ENCODE measurements at places on chromosomes 7 and 10.

DNA sequence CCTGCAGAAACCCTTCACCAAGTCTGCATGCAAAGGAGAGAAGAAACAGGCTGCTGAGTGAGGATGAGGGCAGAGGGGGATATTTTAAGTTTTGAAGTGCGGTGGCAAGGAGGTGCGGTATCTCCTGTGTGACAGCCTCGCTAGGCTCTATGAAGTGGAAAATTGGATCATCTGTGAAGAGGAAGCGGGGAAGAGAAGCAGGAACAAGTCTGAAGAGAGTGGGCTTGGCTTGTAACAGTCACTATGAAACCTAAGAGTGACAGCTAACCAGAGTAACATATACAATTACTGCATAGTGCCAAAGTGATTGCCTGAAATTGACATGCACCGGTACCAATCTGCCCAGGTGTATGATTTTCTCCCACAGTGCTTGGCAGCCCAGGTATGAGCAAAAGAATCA is 287.5 kb upstream of the KLF14 start:
- no peak for DNase-seq

GRCh38 chr10:7410862-7411670 is at the start of gene SFMBT2:
SFMBT2 (minus strand) TSS chr10:7411034; CDS start chr10:7381898, 29,136 bp downstream.
- DNase-seq: peak; percentile 58

DNA sequence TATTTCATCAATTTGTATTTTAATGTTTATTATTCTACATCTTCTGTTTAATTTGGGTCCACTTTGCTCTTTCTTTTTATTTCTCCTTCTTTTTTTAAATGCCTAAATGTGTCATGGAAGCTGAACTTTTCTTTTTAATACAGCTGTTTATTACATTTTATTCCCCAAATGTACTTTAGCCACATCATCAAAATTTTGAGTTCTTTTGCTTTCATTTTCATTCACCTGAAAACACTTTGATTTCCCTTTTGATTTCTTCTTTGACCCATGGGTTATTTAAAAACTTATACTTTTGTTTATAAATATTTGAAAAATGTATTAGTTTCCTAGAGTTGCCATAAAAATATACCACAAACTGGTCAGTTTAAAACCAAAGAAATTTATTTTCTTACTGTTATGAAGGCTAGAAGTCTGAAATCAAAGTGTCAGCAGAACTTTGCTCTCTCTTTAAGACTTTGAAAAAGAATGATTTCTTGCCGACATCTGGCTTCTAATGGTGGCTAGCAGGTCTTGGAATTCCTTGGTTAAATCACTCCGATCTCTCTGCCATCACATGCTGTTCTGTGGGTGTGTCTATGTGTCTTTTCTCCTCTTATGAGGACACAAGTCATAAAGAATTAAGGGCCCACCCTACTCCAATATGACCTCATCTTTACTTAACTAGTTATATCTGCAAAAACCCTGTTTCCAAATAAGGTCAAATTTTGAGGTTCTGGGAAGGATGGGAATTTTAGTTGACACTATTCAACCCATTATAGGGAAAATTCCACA is 225.5 kb downstream of the ANKRD7 start:
- DNase-seq: no peak

- DNase-seq: no peak
Observed at GRCh38 chr10:110829721-110830410, 41.9 kb upstream of the PDCD4 start.

DNA sequence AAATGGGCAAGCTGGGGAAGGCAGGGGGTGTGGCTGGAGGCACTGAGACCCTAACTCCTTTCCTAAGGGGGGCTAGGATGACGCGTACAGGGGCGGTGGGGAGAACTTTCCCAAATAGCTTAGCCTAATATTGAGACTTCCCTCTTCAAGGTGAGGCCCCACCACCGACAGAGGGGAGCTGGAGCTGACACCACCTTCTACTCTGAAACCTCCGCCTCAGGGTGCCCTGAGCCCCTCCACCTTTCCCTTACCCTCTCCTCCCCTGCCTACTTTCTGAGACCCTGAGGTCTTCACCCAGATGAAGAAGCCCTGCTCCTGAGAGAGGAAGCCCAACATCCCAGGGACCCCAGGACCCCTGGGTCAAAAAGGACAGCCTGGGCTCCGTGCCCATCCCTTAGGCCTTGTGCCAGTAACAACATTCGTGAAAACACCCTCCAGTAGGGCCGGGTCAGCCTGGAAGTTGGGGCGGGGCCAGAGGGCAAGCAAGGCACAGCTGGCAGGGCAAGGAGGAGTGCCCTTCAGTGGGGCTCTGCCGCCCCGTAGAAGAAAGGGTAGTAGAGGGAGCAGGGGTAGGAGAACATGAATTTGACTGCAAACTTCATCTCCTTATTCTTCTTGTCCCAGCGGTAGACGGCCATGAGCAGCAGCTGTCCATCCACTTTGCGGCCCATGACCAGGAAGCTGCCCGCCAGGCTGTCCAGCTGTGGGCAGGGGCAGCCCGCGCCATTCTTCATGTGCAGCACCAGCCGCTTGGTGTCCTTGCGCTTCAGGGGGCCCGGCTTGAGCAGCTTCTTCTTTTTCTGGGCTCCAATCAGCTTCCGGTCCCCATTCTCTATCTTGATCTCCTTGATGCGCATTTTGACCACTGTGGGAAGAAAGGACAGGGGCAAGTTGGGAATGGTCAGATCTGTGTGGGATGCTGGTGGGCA is 4.5 kb downstream of the SFRP5 start:
- DNase-seq: no peak

GRCh38 chr7:17595546-17595945 is 297.1 kb downstream of the AHR start:
- no peak for DNase-seq

- DNase-seq: no peak
Observed at GRCh38 chr10:89346405-89347254, 18.8 kb downstream of the IFIT3 start.

DNA sequence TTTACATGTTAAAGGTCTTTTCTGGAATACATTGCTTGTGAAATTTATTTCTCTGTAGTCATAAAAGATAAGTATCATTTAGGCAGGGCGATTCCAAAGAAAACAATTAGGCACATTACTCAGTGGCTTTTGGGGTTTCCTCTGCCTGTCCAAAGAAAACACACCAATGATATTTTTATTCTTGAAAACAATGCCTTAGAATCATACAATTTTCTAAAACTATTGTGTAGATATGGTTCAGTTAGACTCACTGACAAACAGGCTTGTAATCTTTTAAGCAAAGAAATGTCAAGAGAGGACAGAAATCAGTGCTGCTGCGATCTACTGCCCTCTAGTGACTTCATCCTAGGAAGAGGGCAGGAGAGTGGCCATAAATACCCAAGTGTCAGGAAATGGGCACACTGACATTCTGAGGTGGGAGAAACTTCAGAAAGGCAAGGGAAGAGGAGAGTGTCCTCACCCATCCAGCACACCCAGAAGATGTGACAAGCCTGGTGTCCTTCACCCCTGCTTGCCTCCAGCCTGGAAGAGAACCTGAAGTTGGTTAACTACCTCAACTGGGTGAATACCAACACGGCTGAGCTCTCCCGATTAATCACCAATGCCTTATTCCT is 120.5 kb downstream of the GALNT11 start:
- no peak for DNase-seq

GRCh38 chr7:63077841-63078240 is 920.8 kb upstream of the ZNF722 start:
- no peak for DNase-seq

- DNase-seq: no peak
Observed at GRCh38 chr10:78512205-78512550, 478.5 kb downstream of the RPS24 start.

GRCh38 chr7:122790591-122790990 is 87.9 kb upstream of the RNF148 start:
- no peak for DNase-seq

GRCh38 chr7:105707381-105707780 is 126.1 kb upstream of the EFCAB10 start:
- no peak for DNase-seq

- no peak for DNase-seq
Observed at GRCh38 chr7:150735596-150736358, 1.4 kb upstream of the GIMAP5 start.

DNA sequence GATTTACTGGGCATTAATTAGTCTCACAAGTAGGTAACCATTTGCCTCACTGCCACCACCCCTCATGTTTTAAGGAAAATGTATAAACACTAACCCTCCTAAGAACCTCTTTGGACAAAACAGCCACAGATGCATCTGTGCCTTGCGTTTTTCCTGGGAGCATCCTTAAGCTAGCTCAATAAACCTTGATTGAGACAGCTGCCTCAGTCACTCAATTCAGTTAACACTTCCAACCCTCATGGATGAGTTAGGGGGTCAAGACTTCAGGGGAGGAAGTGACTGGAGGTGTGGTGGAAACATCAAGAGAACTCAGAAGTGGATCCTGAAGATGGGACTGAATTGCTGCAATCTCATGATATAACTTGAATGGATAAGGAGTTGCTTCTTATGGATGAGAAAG is 31.5 kb downstream of the CUL2 start:
- DNase-seq: no peak

DNA sequence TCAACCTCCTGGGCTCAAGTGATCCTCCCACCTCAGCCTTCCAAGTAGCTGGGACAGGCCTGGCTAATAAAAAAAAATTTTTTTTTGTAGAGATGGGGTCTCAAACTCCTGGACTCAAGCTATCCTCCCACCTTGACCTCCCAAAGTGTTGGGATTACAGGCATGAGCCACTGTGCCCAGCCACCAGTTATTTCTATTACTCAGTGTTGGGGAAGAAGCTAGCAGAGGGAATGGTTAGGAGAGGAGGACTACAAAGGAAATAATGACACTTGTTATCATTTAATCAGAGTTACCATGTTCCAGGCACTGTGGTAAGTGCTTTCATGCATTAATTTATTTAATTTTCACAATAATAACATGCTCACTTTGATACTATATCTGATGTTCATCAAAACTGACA is 17.6 kb upstream of the BTRC start:
- no peak for DNase-seq

DNA sequence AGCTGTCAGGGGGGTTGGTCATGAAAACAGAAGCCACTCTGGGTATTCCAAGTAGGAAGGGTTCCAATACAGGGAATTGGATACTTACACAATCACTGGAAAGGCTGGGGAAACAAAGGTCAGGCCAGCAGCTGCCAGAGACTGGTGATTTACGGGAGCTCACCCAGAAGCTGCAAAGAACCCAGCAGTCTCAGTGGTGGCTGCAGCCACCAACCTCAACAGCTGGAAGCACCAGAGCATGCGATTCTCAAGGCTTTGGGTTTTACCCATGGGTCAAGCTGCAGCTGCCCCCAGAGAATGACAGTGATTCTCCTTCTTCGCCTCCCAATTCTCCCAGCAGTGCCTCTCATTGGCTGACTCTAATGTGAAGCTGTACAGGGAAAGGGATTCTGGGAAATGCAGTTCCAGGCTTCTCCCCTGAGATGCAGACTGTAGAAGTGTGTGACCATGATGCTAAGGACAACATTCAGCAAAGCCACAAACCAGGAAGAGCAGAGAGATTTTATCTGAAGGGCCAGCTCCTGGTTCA is 107.2 kb upstream of the TCF7L2 start:
- DNase-seq: no peak

- DNase-seq: no peak
Observed at GRCh38 chr7:157962458-157963306, 624.9 kb downstream of the PTPRN2 start.

GRCh38 chr10:29344073-29344820 is 55.4 kb downstream of the LYZL1 start:
- no peak for DNase-seq

- no peak for DNase-seq
Observed at GRCh38 chr10:116892907-116893685, 43.8 kb downstream of the ENO4 start.

GRCh38 chr7:15130666-15131541 is 228.4 kb upstream of the DGKB start:
- DNase-seq: no peak

GRCh38 chr10:83955406-83955805 is 183.9 kb upstream of the GHITM start:
- DNase-seq: no peak

DNA sequence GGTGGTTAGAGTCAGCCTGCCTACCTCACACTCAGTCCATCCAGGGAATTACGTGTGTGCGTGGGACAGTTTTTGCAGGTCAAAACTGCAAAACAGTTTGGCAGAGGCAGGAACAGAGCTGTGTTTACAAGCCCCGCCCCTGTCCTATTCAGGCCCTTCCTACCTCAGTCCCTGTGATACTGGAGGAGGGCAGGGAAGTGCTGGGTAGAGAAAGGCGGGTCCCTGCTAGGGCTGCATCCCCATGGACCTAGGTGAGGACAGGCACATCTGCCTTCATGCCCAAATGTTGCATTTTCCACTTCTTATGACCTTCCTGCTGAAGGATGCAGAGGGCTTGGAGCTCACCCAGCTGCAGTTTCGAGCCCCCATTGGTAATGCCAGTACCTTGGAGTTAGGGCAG is 25.1 kb downstream of the SBDS start:
- DNase-seq: no peak

DNA sequence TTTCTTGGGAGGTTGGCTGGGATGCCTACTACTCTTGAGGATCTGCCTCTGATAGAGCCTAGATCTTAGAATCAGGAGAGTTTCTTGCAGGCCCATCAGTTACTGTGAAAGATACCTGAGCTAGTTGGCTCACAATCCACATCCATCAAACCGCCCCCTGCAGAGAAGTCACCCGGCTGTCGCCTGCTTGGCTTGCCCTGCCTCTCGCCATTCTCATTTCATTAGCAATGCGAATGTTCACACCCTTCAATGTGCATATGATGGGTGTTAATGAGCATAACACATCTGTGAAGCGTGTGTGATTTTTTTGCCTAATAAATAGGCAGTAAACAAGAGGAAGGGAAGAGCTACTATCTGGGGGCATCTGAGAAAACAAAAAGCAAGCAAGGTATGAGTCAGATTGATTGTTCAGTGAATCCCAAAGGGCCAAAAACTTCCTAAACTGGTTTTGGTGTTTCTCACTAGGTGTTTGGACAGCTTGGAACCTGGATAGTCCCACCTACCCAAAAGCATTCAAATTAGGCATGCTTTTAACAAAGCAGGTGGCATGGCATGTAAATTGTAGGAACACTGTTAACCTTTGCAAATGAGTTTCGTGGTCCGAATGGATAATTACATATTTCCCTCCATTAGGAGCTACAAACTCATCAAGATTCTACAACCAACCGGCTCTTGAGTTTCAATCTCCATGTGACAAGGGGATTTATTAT is 272.3 kb upstream of the C7orf33 start:
- DNase-seq: no peak

GRCh38 chr7:149882248-149883047 is 8.7 kb downstream of the ATP6V0E2 start:
- no peak for DNase-seq

GRCh38 chr7:96441436-96442084 is 119.7 kb upstream of the SLC25A13 start:
- no peak for DNase-seq

- DNase-seq: no peak
Observed at GRCh38 chr7:88358526-88358838, 51.8 kb upstream of the STEAP4 start.

- DNase-seq: no peak
Observed at GRCh38 chr10:72204296-72204695, 11.5 kb upstream of the ANAPC16 start.
